ENCODE measurements at places on chromosomes 2 and 18. TPM values are rescaled to one million over a fixed set of nuclear protein-coding genes. Genes with fewer than 3 reads are reported as not detected.
A peak's percentile ranks its signal among the peaks of the same experiment; 100 is the strongest.

Gene IL1R1
- 2.2 TPM for total RNA-seq

Gene KLHL29
- 6.6 TPM for total RNA-seq

DNA sequence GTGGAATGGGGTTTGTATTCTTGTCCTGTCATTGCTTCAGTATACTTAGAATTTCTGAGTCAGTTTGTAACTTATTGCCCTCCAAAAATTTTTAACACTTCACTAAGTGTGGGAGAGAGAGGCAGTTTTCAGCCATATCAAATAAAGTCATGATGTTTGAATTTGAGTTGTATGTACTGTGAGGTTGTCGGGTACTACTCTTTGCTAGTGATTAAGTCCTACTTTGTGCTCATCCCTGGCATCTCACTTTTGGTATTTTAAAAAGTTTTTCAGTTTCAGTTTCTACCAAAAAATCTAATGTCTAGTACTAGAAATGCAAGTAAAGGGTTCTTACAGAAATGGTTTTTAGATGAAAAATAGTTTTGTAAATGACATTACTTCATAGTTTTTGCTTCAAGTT lies 40.7 kb downstream of the EIF5B start:
- peaks cover 79% of the 10 kb centered on the region for H3K36me3 ChIP-seq
- no peak overlapping the region for H3K27ac ChIP-seq
- H3K4me3 ChIP-seq = no peak overlapping the region
- no peaks in the 10 kb centered on the region for H3K4me1 ChIP-seq

Gene DNAJC10
- 52.9 TPM for total RNA-seq

- H3K27me3 ChIP-seq = no peaks in the 10 kb centered on the region
- H3K36me3 ChIP-seq = no peaks in the 10 kb centered on the region
- DNase-seq = no peak
- H3K4me3 ChIP-seq = no peak overlapping the region
Observed at GRCh38 chr2:79855264-79856006, 342.6 kb downstream of the CTNNA2 start.

- no peaks in the 10 kb centered on the region for H3K4me1 ChIP-seq
- no peaks in the 10 kb centered on the region for H3K27me3 ChIP-seq
- H3K36me3 ChIP-seq = no peaks in the 10 kb centered on the region
- H3K27ac ChIP-seq = no peak overlapping the region
- no peak for DNase-seq
- H3K4me3 ChIP-seq = no peak overlapping the region
Observed at GRCh38 chr2:201378496-201379397, 21.6 kb upstream of the FLACC1 start.

DNA sequence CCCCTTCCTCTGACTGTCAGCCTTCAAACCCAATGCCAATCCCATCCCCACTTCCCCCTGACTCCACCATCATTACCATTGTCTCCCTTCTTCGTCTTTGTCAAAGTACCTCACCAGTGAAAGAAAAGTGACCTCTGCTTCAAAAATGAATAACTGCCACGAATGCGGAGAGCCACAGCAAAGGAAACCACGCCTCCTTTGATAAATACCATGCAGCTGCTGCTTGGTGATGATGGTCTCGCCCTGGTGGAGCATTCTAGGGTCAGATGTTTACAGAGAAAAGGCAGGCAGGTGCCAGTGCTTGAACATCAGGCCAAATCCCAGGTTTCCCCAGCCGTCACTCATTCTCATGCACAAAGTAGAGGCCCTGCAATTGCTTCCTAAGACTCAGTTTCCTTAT lies 162.2 kb downstream of the BCL11A start:
- H3K27me3 ChIP-seq = no peaks in the 10 kb centered on the region
- DNase-seq = no peak
- H3K4me3 ChIP-seq = no peak overlapping the region
- no peaks in the 10 kb centered on the region for H3K4me1 ChIP-seq

Gene C2orf78
- not detected for total RNA-seq

- H3K4me1 ChIP-seq = no peaks in the 10 kb centered on the region
- no peaks in the 10 kb centered on the region for H3K27me3 ChIP-seq
- no peaks in the 10 kb centered on the region for H3K36me3 ChIP-seq
- no peak overlapping the region for H3K4me3 ChIP-seq
Observed at GRCh38 chr2:187477051-187477450, 29.0 kb upstream of the CALCRL start.

Gene CHRND
- total RNA-seq = not detected

- no peak overlapping the region for H3K4me3 ChIP-seq
- H3K27ac ChIP-seq = no peak overlapping the region
- no peaks in the 10 kb centered on the region for H3K27me3 ChIP-seq
- H3K4me1 ChIP-seq = no peaks in the 10 kb centered on the region
- H3K36me3 ChIP-seq = peaks cover under 1% of the 10 kb centered on the region
Observed at GRCh38 chr2:99278793-99279291, 22.2 kb downstream of the LYG1 start.

DNA sequence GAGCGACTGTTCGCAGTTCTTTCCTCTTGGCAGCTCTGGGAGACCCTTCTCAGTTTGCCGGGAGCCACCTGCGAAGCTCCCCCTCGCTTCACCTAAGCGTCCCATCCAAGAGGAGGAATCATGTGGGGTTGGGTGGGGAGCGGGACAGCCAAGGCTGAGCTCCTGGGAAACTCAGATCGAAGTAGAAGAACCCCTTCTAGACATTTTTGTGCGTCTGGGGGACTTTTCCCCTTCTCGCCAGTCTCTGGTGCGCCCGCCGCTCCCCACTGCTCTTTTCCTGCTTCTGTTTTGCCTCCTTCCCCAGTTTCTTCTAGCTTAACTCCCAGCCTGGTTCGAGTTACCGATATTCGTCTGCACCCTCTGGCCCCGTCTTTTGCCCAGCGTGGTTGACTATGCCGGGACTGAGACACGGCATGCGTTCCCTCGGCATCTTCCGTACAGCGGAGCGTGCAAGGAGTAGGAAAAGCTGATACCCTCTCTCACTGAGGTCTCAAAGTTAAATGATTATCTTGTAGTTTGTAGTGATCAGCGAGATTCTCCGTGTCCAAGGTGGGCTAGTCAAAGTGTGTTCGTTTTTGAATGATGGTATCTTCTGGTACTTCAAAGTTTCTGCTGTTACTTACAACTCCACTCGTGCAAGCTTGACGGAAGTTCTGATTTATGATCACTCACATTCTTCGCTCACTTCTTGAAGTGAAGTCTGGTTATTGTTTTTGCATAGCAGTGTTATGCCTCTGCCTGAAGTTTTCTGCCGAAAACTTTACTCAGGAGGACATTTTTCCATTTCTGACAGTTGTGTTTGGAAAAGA lies 664 bp downstream of the CAMKMT start:
- H3K27me3 ChIP-seq = no peaks in the 10 kb centered on the region
- peaks cover 12% of the 10 kb centered on the region for H3K4me1 ChIP-seq
- H3K27ac ChIP-seq = peak overlapping the region; percentile 100
- H3K36me3 ChIP-seq = no peaks in the 10 kb centered on the region
- H3K4me3 ChIP-seq = peak overlapping the region; percentile 84

DNA sequence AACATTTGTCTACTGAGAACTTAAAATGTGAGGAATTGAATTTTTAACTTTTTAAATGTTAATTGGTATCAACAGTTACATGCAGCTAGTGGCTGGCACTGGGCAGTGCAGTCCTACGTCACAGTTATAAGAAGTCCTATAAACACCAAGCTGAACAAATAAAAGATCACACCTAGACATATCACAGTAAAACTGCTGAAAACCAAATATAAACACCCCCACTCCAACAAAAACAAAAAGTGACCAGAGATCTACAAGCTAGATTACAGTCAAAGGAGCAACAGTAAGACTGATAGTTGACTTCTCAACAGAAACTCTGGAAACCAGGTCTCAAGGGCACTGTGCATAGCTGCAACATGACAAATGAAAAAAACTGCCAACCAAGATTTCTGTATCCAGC lies 19.4 kb downstream of the TLK1 start:
- H3K4me1 ChIP-seq = peaks cover 17% of the 10 kb centered on the region
- H3K27me3 ChIP-seq = no peaks in the 10 kb centered on the region
- H3K36me3 ChIP-seq = no peaks in the 10 kb centered on the region
- no peak overlapping the region for H3K4me3 ChIP-seq
- DNase-seq = no peak

DNA sequence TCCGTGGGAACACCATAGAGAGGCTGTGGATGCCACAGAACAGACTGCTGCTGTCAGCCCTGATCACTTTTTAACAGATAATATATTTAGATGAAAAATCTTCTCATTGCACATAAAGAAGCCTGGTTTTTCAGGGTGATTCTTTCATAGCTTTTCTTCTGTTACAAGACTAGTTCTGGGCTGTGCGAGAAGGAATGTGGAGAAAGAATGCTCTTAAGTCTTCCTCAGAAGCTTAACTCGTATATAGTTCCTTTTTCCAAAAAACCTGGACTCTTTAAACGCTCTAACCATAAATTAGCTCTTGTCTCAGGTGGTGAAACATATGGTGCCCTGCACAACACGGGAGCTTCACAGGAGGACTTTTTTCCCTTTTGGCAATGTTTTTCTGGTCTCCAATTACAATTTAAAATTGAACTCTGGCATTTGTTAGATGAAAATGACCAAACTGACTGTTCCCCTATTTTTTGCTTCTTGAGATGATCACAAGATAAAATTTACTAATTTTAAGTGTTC lies 125.9 kb upstream of the SMAD7 start:
- no peaks in the 10 kb centered on the region for H3K4me1 ChIP-seq
- no peaks in the 10 kb centered on the region for H3K27me3 ChIP-seq
- H3K36me3 ChIP-seq = no peaks in the 10 kb centered on the region
- H3K27ac ChIP-seq = no peak overlapping the region

- H3K36me3 ChIP-seq = no peaks in the 10 kb centered on the region
- no peak overlapping the region for H3K27ac ChIP-seq
- DNase-seq = no peak
- H3K4me3 ChIP-seq = no peak overlapping the region
Observed at GRCh38 chr2:134667081-134667480, 51.7 kb downstream of the TMEM163 start.

Gene HNRNPA3
- 181 TPM for total RNA-seq

- peak overlapping the region; percentile 75 for H3K4me3 ChIP-seq
- peak overlapping the region; percentile 87 for H3K27ac ChIP-seq
- H3K27me3 ChIP-seq = no peaks in the 10 kb centered on the region
- DNase-seq = no peak
- no peaks in the 10 kb centered on the region for H3K36me3 ChIP-seq
- H3K4me1 ChIP-seq = peaks cover 18% of the 10 kb centered on the region
Observed at GRCh38 chr2:430291-431040, 142.6 kb upstream of the ALKAL2 start.

Gene ALK
- total RNA-seq = not detected

Gene ALPP
- not detected for total RNA-seq

DNA sequence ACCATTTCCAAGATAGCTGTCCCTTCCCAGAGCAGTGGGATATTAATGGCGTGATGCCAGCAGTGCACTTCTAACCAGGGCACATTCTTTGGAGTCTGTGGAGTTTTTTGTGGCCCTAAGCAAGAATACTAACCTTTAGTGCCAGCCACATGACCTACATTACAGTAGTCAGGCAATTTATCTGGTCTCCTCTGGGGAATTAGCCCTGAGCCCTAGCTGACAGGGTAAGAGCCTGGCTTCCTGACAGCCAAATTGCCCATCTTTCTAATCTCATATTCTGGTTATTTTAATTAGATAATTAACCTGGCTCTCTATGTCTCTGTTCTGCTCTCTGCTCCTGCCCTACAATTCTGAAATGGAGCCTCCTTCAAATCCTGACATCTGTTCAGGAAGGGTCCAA lies 5.2 kb downstream of the PFN4 start:
- H3K4me3 ChIP-seq = no peak overlapping the region
- no peaks in the 10 kb centered on the region for H3K4me1 ChIP-seq
- H3K27me3 ChIP-seq = no peaks in the 10 kb centered on the region

- H3K36me3 ChIP-seq = no peaks in the 10 kb centered on the region
- no peaks in the 10 kb centered on the region for H3K4me1 ChIP-seq
- no peak overlapping the region for H3K27ac ChIP-seq
- no peak for DNase-seq
- H3K4me3 ChIP-seq = no peak overlapping the region
Observed at GRCh38 chr18:53567929-53568574, 656.4 kb downstream of the MBD2 start.

DNA sequence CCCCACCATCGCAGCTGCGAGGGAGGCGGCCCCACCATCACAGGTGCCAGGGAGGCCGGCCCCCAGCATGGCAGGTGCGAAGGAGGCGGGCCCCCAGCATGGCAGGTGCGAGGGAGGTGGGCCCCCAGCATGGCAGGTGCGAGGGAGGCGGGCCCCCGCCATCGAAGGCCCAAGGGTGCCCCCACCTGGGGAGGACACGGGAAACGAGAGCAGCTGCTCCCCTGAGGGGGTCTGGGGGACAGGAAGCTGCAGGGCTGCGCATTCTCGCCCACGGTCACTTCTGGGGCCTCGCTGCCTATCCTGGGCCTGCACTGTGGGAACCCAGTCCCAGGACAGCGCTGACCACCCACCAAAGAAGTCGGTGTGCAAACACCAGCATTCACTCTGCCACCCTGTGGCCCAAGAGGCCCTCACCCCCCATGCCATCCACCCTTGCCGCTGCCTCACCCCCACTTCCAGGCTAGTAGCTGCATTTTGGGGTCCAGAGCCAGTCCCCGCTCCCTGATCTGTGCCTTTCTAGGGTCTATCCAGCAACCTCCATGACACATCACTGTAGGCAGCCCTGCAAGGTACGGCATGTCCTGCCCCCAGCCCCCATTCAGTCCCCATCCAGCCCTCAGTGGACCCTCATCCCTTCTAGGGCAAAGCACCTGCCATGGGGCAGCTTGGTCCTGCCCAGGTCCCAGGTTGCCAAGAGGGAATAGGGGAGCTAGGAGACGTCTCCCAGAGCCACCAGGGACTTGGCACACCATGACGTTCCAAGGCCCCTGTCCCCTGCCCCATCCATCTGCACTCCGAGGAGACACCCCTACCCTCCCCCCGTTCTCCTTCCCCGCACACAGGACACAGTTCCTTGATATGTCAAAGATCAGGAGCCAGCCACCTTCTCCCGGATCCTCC lies 24.0 kb upstream of the GPC1 start:
- H3K4me3 ChIP-seq = no peak overlapping the region
- H3K4me1 ChIP-seq = no peaks in the 10 kb centered on the region
- H3K27me3 ChIP-seq = peaks cover 19% of the 10 kb centered on the region
- H3K36me3 ChIP-seq = no peaks in the 10 kb centered on the region
- no peak for DNase-seq

DNA sequence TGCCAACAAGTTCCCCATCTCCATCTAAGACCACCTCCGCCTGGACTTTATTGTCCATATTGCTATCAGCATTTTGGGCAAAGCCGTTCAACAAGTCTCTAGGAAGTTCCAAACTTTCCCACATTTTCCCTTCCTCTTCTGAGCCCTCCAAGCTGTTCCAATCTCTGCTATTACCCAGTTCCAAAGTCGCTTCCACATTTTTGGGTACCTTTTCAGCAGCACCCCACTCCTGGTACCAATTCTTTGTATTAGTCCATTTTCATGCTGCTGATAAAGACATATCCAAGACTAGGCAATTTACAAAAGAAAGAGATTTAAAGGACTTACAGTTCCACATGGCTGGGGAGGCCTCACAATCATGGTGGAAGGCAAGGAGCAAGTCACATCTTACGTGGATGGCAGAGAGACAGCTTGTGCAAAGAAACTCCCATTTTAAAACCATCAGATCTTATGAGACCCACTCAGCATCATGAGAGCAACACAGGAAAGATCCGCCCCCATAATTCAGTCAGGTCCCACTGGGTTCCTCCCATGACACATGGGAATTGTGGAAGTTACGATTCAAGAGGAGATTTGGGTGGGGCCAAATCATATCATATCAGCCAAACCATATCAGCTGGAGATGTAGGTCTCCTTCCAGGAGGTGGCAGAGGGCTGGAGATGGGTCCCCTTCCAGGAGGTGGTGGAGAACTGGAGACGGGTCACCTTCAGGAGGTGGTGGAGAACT lies 19.8 kb upstream of the TXNDC2 start:
- no peak for DNase-seq
- H3K36me3 ChIP-seq = no peaks in the 10 kb centered on the region
- no peaks in the 10 kb centered on the region for H3K4me1 ChIP-seq
